OCI-LY7 (cell line): ENCODE measurements at places on chromosomes 11 and 22. TPM values are rescaled to one million over a fixed set of nuclear protein-coding genes. Genes with fewer than 3 reads are reported as not detected.

DNA sequence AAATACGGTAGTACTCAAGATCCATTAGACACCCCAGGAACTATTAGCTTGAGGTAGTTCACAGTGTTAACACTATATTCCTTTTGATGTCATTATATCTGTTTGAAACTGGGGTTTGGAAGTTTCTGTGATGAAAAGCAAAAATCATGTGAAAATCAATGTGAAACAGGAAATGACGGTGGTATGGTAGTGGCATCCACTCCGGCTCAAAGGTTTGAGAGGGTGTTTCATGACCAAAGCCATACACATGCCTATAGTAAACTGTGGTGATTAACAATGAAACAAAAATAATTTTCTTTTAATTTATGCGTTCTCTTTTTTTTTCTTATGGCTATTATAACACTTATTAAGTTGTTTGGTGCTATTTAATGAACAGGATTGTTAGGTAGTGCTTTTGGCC is 10.9 kb downstream of the RAB38 start:
- no peak for DNase-seq

Gene OR51B4
- not detected in 2 replicates for total RNA-seq

Gene GALNT18
- total RNA-seq = not detected in 2 replicates

DNA sequence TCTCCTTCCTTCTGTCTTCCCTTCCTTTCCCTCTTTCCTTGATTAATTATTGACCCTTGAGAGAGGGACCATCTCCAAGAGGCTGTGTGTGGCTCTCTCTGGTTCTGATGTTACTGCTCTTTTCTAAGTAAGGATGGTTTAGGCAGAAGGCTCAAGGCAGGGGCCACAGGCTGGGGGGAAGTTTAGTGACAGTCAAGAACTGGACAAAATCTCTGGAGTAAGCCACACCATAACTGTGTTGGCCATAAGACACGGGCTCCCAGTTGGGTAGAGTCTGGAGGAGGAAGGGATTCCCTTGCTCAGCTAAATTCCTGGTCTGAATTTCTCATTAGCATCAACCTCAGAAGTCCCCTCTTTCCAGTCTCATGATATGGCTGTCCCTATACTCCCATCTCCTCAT is 74.7 kb downstream of the BUD13 start:
- DNase-seq = no peak

DNA sequence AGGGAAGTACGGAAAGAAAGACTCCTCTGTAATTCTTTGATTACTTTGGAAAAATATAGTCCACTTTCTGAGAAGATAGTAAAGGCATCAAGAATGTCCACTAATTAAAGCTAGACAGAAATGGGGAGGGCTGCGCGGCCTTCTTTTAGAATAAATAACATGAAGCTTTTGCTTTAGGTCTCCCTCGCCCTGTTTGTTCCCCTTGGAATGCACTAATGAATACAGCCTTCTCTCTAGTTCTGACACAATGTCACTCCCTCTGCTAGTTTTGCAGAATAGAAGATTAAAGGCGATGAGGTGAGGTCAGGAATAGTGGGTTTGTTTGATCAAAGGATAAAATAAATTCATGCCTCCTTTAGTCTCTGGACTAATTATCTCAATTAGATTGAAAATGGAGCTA is 543.9 kb downstream of the OPCML start:
- DNase-seq = no peak

Gene PATE3
- not detected in 2 replicates for total RNA-seq

DNA sequence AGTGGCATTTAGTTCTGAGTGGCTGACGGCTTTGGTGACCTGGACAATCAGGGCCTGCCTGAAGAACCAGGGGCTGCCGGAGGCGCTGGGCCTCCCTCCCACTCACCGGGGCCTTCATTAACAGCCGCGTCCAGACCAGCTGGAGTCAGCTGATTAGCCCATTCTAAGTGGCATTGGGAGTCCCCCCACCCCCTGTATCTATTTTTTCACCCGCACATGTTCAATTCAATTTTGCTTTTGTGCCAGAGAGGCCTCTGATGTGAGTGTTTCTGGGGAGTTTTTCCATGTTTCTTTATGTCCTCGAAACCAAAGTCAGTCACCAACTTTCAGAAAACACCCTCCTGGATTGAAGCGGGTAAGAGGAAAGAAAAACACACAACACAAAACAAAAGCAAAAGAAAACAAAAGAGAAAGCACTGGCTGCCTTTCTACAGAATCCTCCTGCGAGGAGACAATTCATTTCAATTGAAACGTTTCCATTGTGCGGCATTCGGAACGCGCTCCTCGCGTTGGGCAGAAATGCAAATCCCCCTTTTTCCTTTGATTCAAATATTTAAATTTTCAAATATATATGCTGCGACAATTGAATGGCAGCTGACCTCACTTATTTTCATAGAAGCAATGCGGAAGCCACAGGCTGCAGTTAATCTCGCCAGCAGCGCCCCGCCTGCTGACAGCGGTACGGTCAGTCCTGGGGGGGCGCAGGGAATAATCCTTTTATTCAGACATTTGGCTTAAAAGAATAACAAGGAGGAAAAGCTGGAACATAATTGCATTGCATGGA is 17.7 kb downstream of the CDKN1C start:
- DNase-seq = no peak

DNA sequence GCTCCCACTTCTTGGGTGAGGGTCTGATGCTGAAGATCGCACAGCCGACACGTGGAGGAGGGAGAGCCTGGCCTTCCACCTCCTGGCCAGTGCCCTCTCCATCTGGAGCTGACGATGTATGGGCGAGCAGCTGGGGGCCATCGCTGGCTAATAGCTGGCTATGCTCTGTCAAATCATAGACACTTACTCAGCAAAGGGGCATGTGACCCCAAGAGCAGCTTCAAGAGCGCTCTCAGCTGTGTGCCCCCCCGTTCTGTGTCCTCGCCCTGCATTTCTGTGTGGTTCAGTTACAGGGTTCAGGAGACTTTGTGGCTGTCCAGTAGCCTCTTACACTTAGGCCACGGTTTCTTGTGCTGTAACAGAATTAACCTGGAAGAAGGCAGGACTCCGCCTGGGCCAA is 26.4 kb downstream of the FBLN1 start:
- no peak for DNase-seq

GRCh38 chr11:47253660-47254059 is 4.1 kb upstream of the NR1H3 start:
- DNase-seq = no peak

DNA sequence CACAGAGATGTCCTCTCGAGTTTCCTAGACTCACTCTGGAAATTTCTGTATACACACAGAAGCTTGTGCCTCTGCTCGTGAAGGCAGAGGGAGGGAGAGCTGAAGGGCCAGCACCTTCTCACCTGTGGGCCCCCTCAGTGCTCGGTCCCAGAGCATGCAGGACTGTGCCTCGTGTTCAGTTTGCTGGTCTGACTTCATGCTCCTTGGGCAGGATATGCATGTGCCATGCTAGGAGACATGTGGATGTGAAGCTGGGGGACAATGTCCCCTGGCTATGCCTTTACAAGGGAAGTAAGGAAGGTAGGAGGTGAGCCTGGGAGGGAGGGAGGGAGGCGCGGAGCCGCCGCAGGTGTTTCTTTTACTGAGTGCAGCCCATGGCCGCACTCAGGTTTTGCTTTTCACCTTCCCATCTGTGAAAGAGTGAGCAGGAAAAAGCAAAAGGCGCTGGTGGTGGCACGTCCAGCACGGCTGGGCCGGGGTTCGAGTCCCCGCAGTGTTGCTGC is 22.6 kb downstream of the NEAT1 start:
- DNase-seq = no peak

DNA sequence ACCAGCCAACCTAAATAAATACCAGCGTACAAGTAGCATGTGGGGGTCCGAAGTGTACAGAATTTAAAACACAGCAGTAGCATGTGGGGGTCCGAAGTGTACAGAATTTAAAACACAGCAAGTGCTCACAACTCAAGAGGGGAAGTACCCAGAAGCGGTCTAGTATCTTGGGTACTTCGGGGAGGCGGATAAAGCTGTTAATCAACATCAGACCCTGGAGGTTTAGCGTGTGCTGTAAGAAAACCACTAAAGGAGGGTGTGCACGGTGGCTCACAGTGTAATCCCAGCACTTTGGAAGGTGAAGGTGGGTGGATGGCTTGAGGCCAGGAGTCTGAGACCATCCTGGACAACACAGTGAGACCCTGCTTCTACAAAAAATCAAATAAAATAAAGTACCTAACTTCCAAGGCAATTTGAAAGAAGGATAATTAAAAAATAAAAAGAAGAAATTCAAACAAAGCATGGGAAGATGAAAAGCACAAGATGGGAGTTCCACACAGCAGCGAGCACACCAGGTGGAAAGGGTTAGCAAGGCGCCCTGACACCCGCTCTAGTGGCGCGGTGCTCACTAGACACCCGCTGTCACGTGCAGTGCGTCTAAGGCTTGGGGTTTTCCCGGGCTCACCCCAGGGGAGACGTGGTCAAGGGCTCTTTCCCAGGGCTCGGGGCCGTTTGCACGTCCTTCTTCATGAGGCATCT is 35.0 kb upstream of the MOB2 start:
- DNase-seq = peak; percentile 71

Gene LRRC32
- 15.0 and 25.3 TPM in 2 replicates for total RNA-seq

DNA sequence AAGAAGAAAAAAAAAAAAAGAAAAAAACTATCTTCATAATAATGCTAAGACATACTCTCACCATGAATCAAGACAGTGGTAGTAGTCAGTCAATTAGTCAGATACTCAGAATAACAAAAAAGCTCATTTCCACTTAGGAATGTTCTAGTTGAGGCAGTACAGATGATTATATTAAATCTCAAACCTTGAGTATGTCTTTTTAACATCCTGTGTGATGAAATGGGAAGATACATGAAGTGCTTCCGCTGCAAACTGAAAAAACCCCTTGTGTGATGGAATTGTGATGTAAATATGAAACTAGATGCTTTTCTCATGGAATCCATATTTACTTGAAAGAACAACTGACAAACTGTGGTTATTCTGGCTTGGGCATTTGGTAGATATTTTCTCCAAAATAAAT is 13.7 kb downstream of the AMOTL1 start:
- no peak for DNase-seq

DNA sequence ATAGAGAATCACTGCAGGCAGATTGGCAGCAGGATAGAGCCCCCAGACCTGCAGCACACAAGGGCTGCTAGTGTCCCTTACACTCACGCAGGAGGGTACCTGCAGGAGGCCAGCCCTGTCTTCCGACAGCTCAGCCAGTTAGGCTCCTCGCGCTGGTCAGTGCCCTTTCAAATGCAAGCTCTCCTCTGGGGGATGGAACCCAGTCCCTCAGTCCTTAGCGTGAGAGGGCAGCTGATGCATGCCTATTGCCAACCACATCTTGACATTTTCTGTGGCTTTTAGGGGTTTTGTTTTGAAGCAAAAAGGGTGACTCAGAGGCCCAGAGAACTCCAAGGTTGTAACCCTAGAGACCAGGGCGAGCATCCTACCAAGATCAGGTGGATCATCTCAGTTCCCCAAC is 40.0 kb downstream of the WNT11 start:
- no peak for DNase-seq

- DNase-seq = no peak
Measured at GRCh38 chr11:18312663-18313420, 9.1 kb downstream of the HPS5 start.

Gene YIF1A
- 44.9 and 57.2 TPM in 2 replicates for total RNA-seq

DNA sequence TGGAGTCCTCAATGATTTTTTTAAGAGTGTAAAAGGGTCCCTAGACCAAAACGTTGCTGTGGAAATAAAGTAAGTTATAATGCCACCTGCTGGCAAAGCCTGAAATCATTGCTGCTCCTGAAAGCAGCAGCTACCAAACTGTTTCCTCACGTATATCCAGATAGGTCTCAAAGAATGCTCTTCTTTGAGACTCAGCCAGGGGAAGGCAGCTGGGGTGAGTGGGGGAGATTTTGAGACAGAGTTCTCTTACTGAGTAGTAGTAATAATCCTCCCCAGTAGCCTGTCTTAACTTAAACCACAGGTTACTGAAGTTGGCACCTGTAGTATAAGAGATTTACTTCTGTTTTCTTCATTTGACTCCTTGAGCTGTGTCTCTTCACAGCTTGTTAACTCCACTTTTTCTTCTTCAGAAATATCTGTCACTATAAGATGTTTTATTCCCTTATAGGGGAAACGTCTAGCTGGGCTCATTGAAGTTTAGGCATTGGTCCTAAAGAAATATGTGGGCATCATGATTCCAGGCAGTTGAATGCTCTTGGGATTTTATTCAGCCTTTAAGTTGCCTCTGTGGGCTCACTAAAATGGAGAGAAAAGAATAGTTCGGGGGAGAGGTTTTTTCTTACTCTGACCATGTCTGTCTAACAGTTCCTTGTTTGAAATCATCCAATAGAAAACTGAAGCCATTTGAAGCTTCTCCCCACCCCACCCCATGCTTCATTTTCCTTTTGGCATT is 77.9 kb downstream of the BTBD10 start:
- peak; percentile 48 for DNase-seq

Gene OVOL1
- total RNA-seq = not detected in 2 replicates

Gene BCO2
- total RNA-seq = 0.90 and 1.2 TPM in 2 replicates

DNA sequence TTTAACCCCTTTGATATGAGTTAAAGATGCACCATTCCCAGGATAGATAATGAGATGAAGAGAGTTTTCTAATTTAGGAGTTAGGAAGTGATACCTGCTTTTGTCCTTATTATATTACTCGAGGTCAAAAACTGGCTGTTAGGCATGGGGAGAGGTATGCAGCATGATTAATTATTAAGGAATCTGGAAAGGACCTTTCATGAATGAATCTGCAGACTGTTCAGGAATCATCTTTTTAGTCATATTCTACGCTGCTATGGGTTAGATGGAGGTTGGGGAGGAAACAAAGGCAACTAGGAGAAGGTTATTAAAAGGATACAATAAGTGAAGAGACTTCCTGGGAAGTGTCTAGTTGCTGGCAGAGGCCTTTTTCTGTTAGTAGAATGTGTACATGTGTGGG is 492.4 kb upstream of the CCDC90B start:
- no peak for DNase-seq
